Vagina (tissue), 2 donors: ENCODE measurements at places on chromosomes 12 and 14. TPM values are rescaled to one million over a fixed set of nuclear protein-coding genes. Genes with fewer than 3 reads are reported as not detected.

Gene RBM19
- 25.5 TPM for total RNA-seq

Gene KRT72
- total RNA-seq, result not detected

Gene GAPDH
- 2,297 TPM for total RNA-seq

Gene EML5
- total RNA-seq, result 0.49 TPM

Gene ACYP1
- 32.4 TPM for total RNA-seq

Gene BTBD6
- total RNA-seq, result 45.9 TPM

Gene LRP1-AS
- not detected for total RNA-seq

Gene PLA2G1B
- total RNA-seq, result not detected

Gene NYNRIN
- total RNA-seq, result 14.7 TPM

Gene PTPRR
- 0.98 TPM for total RNA-seq

Gene MYF5
- total RNA-seq, result not detected

Gene CLEC1A
- 2.2 TPM for total RNA-seq

Gene TCL1B
- not detected for total RNA-seq

Gene MYH7
- total RNA-seq, result not detected

Gene KLRC4
- total RNA-seq, result not detected

Gene ACTR6
- total RNA-seq, result 6.6 TPM

Gene ZNF891
- 3.4 TPM for total RNA-seq

Gene TAS2R9
- total RNA-seq, result not detected

Gene LMNTD1
- total RNA-seq, result not detected

Gene TMPRSS12
- total RNA-seq, result not detected

Gene ASB2
- 24.1 TPM for total RNA-seq

Gene RPS6KA5
- 5.2 TPM for total RNA-seq

Gene RIMBP2
- total RNA-seq, result 0.25 TPM

Gene PRKD1
- 11.8 TPM for total RNA-seq

Gene RTN1
- total RNA-seq, result 24.8 TPM

Gene SLC25A21
- 0.49 TPM for total RNA-seq

Gene USP15
- total RNA-seq, result 74.2 TPM

Gene CYP46A1
- 1.2 TPM for total RNA-seq

Gene GPRC5D
- total RNA-seq, result not detected

Gene SMIM41
- total RNA-seq, result 1.5 TPM

Gene IGF1
- 68.0 TPM for total RNA-seq

Gene CELA1
- not detected for total RNA-seq

Gene RNASE1
- total RNA-seq, result 174 TPM

Gene PLEKHD1
- not detected for total RNA-seq

Gene BEGAIN
- 3.4 TPM for total RNA-seq

Gene SERPINA3
- total RNA-seq, result 328 TPM

Gene TAS2R30
- total RNA-seq, result 15.7 TPM

Gene DHRS2
- 0.25 TPM for total RNA-seq

Gene SPIC
- total RNA-seq, result not detected

Gene MIPOL1
- total RNA-seq, result 24.8 TPM

Gene TMEM117
- 22.1 TPM for total RNA-seq

Gene BATF
- 12.0 TPM for total RNA-seq

Gene EGLN3
- total RNA-seq, result 10.3 TPM

Gene CCDC177
- not detected for total RNA-seq

Gene KITLG
- total RNA-seq, result 20.4 TPM

Gene OTX2
- total RNA-seq, result not detected

Gene GCH1
- total RNA-seq, result 22.1 TPM

Gene KRT78
- total RNA-seq, result 89.1 TPM

Gene IFNG-AS1
- total RNA-seq, result not detected

Gene RPGRIP1
- total RNA-seq, result not detected

Gene CCDC59
- 42.2 TPM for total RNA-seq

Gene HSP90B1
- total RNA-seq, result 222 TPM

Gene CD4
- 14.2 TPM for total RNA-seq

Gene TSPAN19
- total RNA-seq, result not detected

Gene SCARB1
- total RNA-seq, result 20.6 TPM

Gene SIX1
- 3.7 TPM for total RNA-seq

Gene OR6C70
- not detected for total RNA-seq

Gene RAD9B
- not detected for total RNA-seq

Gene GPR84
- total RNA-seq, result not detected

Gene GALNT8
- total RNA-seq, result 2.0 TPM
